ENCODE measurements at places on chromosomes 2 and 18.

DNA sequence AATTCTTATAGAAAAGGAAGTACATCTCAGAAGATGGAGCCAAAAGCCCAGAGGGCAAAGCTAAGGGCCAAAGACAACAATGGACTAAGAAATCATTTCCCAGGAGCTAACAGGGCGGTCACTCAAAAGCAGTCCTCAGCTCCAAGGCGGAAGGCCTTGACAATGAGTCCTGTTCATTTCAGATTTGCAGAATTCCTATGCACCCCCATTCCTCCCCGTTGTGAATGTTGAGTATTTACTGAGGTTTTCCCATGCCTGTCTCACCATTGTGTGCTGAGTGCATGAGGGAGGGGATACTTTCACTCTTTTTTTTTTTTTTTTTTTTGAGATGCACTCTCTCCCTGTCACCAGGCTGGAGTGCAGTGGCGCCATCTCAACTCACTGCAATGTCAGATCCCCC, 18.8 kb upstream of the DTNB start:
- DNase-seq, result no peak

DNA sequence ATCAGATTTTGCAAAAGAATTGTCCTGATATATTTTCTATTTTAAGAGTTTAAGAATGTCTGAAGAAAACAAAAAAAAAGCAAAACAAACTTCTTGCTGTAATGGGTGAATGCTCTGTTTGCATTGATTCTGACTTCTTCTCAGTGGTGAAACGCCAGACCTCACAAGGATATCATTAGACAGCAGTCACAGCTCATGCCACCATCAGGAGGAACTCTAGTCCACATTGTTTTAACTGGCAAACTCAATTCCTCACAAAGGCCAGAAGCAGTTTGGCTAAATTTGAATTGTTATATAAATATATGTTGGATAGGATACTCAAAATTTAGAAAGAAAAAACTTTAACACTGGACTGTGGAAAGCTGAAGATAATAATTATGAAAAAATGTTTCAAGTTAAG, 89.4 kb downstream of the DOK6 start:
- no peak for DNase-seq

GRCh38 chr2:81097361-81097760, 792.8 kb upstream of the LRRTM1 start:
- no peak for DNase-seq

GRCh38 chr2:187497858-187498463, 49.9 kb upstream of the CALCRL start:
- no peak for DNase-seq

DNA sequence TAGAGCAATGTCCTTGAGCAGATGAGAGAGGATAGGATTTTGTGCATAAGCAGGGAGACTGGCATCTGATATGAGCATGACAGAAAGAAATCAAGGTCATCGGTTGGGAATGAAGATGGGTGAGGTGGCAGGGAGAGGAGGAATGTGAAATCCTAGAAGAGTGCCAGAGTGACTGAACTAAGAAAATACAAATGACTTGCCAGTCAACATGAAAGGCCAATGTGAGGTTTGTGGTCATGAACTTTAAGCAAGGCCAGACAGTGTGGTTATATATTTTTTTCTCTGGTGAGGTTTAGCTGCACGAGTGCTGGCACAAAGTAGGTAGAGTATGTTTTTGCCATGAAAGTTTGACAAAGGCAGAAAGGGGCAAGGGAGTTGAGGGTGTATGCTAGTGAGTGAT, 21.2 kb downstream of the QPCT start:
- DNase-seq, result no peak

DNA sequence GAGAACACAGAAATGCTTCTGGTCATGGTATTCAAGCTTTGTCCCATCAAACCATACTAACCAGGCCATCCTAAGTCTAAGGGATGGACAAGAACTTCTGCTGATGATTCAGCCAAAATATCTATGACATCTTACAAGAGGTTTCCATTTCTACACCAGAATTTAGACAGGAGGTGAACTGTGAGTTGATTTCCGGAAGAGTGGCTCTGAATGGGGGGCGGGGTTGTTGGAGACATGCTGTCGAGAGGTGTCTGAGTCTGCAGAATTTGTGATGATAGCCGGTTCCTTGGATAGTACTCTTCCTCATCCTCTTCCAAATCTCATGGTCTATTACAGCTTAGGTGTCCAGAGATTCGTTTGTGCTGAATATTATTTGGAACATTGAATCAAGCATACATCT, 408.7 kb upstream of the TCF4 start:
- no peak for DNase-seq

DNA sequence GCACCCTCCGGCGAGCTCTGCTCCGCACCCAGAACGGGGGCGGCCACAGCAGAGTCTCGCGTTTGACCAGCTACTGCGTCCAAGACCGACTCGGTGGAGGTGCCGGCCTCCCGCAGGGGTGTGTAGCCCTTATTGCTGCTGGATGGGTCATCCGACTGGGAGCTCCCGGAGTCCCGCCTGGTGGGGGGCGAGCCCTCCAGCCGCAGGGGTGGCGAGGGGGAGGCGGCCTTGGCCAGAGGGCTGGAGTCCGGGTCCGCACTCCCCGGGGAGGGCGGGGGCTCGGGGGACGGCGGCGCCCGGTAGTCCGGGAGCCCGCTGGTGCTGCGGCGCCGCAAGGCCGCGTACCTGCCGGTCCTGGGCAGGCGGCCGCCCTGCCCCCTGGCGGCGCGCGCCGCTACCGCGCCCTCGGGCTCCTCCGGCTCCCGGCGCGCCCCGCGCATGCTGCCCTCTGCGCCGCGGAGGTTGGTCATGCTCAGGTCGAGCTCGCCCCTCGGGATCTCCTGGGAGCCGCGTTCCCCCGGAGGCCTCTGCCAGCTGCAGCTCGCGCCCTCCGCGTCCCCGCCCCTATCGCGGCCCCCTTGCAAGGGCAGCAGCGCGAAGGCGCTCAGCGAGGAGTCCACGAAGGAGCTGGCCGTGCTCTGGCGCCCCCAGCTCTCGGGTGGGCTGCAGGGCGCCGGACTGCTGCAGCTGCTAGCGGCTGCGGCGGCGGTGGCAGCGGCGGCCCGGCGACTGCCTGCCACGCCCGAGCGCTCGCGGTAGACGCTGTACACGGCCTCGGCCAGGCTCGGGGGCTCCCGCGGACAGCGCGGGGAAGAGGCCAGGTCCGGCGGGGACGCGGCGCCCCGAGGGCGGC, 4.8 kb downstream of the TMEM200C start:
- no peak for DNase-seq

GRCh38 chr2:99634234-99634633, 144.4 kb upstream of the REV1 start:
- DNase-seq, result no peak

DNA sequence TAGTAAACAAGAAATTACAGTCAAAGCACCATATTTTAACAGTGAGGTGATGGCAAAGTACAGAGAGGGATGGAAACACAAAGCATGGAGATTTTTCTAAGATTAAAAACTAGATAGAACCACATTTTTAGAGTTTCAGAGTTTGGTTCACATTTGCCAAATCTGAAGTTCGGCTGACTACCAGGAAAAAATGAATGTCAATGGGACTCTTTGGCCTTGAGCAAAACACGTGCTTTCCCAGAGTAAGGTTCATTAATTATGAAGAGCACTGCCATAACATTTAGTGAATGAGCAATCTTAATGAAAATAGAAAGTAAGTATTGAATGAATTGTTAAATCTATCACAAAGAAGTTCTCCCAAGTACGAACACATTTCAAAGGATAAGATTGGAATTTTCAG, 571.2 kb upstream of the VRK2 start:
- DNase-seq, result no peak

GRCh38 chr18:25503567-25504081, 151.7 kb upstream of the ZNF521 start:
- no peak for DNase-seq

DNA sequence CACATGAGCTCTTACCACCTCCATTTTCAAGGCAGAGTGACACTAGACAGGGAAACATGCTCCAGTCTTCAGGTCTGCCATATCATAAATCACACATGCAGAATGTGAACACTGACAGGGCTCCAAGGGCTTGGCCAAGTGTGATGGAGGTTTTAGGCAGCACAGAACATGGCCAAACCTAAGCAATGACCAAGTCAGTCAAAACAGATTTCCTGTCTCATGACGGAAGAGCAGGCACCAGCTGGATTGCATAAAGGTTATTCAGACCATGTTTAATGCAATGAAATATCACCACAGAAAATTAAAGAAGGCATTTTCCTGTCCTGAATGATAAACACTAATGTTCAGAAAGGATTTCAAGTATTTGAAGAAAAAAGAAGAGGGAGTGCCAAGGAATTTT, 72.5 kb downstream of the SUMO1 start:
- DNase-seq, result no peak

DNA sequence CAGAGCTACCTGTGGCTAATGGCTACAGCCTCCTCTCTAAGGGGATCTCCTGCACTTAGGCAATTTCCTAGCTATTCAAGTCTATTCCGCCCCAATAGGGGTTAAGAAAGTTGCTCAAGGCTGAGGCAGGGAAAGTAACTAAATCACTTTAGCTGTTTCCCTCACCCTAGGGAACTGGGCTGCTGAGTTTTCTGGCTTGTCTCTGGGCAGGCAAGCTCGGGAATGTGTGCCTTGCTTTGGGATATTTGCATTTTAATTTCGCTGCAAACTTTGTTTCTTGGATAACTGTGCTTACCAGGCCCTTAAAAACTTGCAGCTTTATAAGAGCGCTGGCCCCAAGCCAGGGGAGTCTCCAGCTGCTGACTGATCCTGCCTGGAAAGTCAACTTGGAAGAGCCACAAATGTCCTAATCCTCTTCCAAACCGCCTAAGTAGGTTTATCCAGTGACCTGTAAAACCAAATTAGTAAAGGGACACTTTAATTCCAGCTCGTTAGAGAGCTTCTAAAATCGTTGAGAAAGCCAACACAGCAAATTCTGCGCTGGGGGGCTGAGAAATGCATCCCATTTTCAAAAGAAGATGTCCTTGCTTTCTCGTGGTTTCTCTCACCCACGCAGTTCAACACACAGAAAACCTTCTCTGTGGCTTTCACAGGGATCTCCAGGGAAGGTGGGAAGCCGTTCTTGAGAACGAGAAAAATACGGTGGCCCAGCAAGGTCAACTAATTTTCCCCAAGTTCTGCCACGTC, 59.5 kb upstream of the SP3 start:
- no peak for DNase-seq

DNA sequence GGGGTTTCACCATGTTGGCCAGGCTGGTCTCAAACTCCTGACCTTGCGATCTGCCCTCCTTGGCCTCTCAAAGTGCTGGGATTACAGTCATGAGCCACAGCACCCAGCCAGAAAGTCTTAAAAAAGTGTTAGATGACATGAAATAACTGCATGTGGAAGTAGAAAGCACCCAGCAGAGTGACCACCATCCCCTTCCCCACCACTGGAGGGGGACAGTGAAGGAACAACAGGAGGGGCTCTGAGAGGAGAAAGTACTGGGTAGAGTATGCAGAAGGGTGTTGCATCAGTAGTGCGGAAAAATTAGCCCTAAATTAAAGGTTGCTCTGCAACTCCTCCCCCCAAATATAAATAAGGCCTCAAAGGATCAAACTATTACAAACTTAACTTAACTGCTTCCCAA, 230.5 kb downstream of the ZNF521 start:
- DNase-seq, result no peak

DNA sequence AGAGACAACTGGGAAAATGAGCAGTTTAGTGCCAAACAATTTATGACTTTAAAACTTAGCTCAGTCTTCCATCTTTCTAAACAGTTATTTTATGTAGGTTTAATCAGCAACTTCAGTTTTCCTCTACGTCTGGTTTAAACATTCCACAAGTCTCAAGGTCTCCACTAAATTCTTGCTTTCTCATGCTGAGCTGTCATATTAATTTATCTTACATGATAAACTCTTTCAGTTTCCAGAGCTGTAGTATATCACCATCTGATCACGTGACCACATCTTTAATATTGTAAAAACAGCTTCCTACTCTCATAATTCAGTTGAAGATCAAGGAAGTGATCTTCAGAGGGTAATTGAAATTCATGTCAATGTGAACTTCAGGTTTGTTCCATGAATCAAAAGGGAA, 158.6 kb downstream of the ZNF804A start:
- DNase-seq, result no peak

DNA sequence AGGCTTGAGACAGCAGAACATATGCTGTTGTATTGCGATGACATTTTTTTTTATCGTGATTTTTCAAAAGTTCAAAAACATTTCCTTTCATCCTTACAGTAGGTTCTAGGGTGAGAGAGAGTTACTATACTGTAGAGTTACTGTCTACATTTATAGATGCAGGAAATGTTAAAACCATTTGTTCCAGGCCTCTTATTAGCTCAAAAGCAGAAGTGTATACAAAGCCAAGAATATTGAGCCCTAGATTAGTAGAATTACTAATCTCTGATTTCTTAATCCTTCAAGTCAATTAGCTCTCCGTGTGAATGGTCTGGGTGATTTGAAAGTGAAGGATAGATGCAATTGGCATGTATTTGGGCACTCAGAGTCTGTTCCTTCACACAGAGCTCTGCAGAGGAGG, 73.1 kb downstream of the MAPRE2 start:
- no peak for DNase-seq

DNA sequence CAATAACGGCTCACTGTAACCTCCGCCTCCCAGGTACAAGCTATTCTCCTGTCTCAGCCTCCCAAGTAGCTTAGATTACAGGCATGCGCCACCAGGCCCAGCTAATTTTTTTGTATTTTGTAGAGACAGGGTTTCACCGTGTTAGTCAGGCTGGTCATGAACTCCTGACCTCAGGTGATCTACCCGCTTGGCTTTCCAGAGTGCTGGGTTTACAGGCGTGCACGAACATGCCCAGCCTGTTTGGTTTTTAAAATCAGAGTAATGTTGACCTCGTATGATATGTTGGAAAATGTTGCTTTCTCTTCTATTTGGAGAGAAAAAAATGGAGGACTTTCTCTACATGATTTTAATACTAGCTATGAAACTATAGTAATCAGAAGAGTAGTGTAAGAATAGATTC, 386.2 kb downstream of the PTH2R start:
- no peak for DNase-seq

- no peak for DNase-seq
Measured at GRCh38 chr18:24756385-24756784, 295.9 kb downstream of the HRH4 start.

- DNase-seq, result no peak
Measured at GRCh38 chr2:15307526-15307925, 253.6 kb downstream of the NBAS start.

DNA sequence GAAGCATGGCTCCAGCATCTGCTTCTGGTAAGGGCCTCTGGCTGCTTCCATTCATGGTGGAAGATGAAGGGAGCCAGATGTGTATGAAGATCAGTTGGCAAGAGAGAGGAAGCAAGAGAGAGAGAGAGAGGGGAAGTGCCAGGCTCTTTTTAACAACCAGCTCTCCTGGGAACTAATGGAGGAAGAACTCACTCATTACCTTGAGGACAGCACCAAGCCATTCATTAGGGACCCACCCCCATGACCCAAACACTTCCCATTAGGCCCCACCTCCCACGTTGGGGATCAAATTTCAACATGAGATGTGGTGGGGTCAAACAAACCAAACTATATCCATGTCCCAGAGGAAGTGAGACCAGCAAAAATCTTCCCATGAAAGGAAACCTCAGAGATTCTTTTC, 124.8 kb upstream of the SIX2 start:
- no peak for DNase-seq

DNA sequence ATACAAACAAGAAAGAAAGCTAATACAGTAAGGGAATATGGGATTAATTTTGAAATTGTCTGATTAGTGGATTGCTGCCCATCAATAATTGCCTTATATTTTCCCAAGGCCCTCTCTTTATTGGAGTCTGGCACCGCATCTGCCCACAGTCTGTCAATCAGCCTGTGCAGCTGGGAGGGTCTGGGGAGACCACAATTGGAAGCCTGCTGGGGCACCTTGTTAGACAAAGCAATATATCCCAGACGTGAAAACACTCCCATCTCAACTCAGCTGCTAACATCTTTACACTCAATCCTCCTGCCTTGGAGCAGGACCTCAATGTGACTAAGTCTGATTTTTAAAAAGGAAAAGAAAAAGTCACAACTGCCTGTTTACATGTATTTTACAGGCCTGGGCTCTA, 258.6 kb downstream of the SRBD1 start:
- DNase-seq, result no peak

All from activated effector memory CD4-positive, alpha-beta T cell treated with Interleukin-2 at 50 U/mL for 16 hours (primary cell).